CD4-positive, alpha-beta T cell (primary cell): ENCODE measurements at places on chromosomes 7 and 10. TPM values are rescaled to one million over a fixed set of nuclear protein-coding genes. Genes with fewer than 3 reads are reported as not detected.

- no peak overlapping the region for H3K4me3 ChIP-seq
- no peaks in the 10 kb centered on the region for H3K36me3 ChIP-seq
- no peaks in the 10 kb centered on the region for H3K27me3 ChIP-seq
- H3K4me1 ChIP-seq: no peaks in the 10 kb centered on the region
- no peak for DNase-seq
- H3K27ac ChIP-seq: no peak overlapping the region
Measured at GRCh38 chr7:51789489-51789888, 472.9 kb upstream of the COBL start.

DNA sequence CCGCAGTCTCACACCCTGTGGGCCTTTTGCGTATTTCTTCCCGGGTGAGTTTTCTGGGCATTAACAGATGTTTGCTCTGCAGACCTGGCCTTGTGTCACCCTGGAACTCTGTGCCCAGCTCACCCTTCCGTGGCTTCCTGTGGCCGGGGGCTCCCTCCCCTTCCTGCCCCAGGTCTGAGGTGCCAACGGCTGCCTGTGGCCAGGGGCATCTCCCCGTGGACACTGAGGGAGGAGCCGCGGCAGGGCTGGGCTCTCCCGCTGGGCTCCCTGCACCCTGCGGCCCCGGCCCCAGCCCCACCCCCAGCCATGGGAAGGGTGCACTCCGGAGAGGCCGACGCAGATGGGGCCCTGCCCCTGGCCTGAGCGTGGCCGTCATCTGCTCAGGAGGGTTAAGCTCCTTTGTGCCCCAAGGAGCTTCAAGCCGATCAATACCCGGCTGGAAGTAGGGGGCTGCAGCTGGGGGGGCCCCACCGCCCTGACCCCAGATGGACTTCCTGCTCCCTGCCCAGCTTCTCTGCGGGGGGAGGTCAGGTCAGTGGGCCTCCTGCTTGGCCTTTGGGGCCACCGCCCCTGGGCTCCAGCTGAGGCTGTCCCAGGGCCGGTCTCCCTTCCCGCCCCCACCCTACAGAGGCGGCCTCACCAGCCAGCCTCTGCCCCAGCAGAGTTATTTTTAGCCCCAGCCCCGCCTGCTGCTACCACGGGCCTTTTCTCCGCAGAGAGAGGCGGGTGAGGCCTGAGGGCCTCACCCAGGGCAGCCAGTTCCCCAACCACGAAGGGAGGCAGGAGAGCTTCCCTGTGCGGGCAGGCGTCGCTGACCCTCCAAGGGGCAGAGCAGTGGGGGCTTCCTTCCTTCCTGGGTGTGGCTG is 24.2 kb downstream of the PWWP2B start:
- peak overlapping the region; percentile 3 for H3K4me3 ChIP-seq
- H3K36me3 ChIP-seq: peaks cover 3% of the 10 kb centered on the region
- H3K27me3 ChIP-seq: no peaks in the 10 kb centered on the region

- H3K36me3 ChIP-seq: no peaks in the 10 kb centered on the region
- no peak for DNase-seq
- no peaks in the 10 kb centered on the region for H3K27me3 ChIP-seq
- H3K4me1 ChIP-seq: no peaks in the 10 kb centered on the region
- no peak overlapping the region for H3K4me3 ChIP-seq
- H3K27ac ChIP-seq: no peak overlapping the region
Measured at GRCh38 chr7:48183370-48183743, 12.1 kb downstream of the ABCA13 start.

- DNase-seq: no peak
- H3K36me3 ChIP-seq: no peaks in the 10 kb centered on the region
- H3K4me1 ChIP-seq: no peaks in the 10 kb centered on the region
- H3K27me3 ChIP-seq: no peaks in the 10 kb centered on the region
- no peak overlapping the region for H3K4me3 ChIP-seq
Measured at GRCh38 chr7:52758356-52758755, 277.1 kb upstream of the POM121L12 start.

OR2A12 gene
- total RNA-seq: not detected

SPDYE2 gene
- 0.33 TPM for total RNA-seq

- no peaks in the 10 kb centered on the region for H3K27me3 ChIP-seq
- no peaks in the 10 kb centered on the region for H3K4me1 ChIP-seq
- no peak for DNase-seq
- H3K36me3 ChIP-seq: no peaks in the 10 kb centered on the region
- H3K27ac ChIP-seq: no peak overlapping the region
- no peak overlapping the region for H3K4me3 ChIP-seq
Measured at GRCh38 chr7:30186725-30187124, 51.9 kb downstream of the MTURN start.
